AG10803 (cell line): ENCODE measurements at places on chromosomes 3 and 15.

DNA sequence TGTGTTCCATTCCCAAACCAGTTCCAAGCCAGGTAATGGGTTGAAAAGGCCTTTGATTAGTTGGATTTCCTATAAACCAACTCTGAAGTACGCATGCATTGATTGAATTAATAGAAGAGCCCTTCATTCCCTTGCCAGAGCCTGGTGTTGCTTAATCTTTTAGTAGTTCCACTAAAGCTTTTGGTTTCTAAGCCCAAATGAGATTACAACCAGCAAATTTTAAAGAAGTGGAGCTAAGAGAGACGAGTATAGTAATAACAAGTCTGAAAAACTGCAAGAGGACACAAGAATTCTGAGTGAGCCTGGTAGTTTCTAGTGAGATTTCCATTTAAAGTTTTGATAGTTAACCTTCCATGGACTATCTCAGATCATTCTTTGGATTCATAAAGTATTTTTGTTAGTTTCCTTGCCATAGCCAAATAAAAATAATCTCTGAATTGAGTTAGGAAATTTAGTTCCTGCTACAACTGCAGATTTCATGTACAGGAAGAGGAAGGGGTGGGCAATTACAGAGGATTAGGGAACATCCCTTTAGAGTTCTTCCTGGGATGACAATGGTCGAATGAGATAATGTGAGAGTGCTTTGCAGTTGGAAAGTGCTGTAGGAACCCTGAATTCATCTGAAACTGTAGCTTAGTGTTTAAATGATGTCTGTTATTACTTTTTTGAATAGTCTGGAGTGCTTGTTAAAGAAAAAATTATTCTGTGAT lies 136.8 kb downstream of the FNDC3B start:
- no peak for DNase-seq

GRCh38 chr3:160049038-160049437 lies 60.4 kb downstream of the IL12A start:
- no peak for DNase-seq

DNA sequence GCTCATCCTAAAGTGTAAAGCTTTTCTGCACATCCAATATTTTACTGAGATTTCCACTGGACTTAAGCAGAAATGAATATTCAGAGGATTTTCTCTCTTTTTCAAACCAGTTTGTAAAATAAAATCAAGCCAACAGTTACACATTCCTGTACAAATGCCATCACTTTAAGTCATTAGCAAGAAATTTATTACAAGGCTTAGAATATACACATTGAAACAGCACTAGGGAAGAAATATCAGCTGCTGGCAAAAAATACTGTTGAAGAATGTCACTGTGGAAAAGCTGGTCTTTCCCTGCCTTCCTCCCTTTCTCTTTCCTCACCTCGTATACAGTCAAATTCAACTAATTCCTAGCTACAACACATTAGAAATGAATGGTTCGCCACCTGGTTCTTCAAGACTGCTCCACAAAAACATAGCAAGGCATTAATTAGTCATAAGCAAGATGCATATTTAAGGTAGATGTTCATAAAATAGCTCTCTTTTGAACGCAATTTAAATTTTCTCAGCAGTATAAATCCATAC lies 21.3 kb downstream of the PLOD2 start:
- no peak for DNase-seq

GRCh38 chr15:77037388-77038209 lies 33.3 kb downstream of the TSPAN3 start:
- no peak for DNase-seq

DNA sequence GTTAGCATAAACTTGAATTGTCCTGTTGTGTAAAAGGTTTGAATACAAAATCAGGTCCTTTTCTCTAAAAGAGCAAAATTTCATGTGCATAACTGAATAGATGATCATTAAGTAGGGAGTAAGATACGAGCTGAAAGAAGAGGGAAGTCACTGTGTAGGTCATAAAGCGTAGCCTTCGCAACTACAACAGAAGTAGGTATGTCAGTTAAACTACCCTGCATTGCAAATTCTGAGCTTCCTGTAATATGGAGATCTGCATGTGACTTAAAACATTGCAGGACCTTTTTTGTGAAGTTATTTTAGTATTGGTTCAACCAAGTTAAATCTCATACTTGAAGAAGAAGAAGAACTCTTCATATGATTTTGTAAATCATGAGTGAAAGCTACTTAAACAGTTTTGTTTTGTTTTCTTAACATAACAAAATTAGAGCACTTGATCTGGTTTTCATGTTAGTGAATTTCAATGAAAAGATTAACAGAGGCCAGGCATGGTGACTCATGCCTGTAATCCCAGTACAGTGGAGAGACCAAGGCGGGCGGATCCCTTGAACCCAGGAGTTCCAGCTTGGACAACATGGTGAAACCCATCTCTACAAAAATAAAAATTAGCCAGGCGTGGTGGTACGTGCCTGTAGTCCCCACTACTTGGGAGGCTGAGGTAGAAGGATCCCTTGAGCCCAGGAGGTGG lies 26.4 kb downstream of the ARMC8 start:
- DNase-seq, result no peak

DNA sequence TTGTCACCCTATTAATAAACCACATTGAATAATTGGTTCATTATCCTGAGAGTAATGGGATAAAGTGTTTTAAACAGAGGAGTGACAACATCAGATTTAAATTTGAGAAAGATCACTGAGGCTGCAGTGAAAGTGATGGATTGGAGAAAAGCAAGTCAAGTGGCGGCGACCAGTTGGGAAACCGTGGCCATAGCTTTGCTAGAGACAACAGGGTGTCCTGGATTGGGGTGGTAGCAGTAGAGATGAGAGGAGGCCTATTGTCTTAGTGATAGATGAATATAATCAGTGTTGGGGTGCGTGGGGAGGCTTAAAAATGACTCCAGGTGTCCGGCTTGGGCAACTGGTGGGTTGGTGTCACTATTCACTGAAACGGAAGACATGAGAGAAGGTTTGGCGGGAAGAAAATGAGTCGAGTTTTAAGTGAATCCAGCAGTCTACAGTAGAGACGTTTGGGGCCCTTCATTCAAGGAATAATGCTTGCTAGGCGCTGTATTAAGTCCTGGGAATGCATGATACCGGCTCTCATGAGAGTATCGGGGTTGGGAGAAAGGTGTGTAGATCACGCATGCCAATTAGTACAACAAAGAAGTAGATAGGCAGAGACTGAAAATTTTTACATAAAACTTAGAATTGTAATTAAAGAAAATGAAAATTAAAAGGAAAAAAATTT lies 819 bp downstream of the NEK4 start:
- DNase-seq, result no peak

GRCh38 chr15:93286446-93286845 lies 197.4 kb upstream of the RGMA start:
- DNase-seq, result no peak

DNA sequence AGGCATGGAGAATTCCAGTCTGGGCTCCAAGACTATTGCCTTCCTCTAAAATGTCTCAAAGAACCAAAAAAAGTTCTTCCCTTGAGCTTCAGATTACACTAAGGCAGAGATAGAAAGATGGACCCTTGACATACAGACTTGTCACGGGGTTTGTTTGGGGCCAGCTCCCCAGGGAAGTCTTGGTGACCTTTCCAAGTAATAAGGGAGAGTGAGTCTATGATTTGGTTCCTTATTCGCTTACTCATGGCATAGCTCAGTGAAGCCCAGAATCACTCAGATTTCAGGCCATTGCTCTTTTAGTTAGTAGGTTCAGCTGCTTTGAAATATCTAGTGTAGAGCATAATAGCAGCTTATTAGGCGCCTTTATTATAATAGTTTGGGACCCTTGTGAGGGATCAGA lies 90.3 kb downstream of the PLCL2 start:
- no peak for DNase-seq

DNA sequence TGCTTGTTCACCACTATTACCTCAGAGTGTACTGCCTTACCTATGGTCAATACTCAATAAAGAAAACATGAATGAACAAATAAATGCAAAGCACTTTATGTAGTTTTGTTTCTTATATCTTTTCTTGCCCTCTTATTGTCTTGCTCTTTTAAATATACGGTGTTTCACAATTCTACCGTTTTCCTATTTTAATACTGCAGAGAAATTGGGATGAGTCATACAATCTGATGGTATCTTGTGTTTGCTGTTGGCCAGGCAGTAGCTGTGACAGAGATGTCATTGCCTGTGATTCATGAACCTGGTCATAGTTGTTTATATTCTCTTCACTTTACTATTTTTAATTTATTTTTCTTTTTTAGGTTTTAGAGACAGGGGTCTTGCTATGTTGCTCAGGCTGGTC lies 48.3 kb downstream of the SERP1 start:
- DNase-seq, result peak; percentile 44

DNA sequence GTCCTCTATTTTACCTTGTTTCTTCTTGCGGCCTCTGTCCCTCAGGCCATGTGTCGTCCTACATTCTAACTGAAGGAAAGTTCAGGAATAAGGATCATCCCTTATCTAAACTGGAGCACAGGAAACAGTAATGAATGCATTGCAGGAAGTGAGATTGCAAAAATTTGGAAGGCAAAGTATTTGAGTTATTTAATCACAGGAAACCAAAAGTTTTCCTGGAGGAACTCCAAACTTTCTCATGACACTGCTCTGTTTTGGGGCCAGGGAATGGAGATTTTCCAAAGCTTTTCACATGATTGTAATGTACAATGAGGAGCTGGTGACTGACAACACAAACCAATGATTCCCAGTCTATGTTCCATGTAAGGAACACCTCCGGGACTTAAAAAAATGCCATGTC lies 57.8 kb upstream of the PLSCR4 start:
- DNase-seq, result peak; percentile 91
